ENCODE measurements at places on chromosomes 13 and 19. TPM values are rescaled to one million over a fixed set of nuclear protein-coding genes. Genes with fewer than 3 reads are reported as not detected.
A peak's percentile ranks its signal among the peaks of the same experiment; 100 is the strongest.

DNA sequence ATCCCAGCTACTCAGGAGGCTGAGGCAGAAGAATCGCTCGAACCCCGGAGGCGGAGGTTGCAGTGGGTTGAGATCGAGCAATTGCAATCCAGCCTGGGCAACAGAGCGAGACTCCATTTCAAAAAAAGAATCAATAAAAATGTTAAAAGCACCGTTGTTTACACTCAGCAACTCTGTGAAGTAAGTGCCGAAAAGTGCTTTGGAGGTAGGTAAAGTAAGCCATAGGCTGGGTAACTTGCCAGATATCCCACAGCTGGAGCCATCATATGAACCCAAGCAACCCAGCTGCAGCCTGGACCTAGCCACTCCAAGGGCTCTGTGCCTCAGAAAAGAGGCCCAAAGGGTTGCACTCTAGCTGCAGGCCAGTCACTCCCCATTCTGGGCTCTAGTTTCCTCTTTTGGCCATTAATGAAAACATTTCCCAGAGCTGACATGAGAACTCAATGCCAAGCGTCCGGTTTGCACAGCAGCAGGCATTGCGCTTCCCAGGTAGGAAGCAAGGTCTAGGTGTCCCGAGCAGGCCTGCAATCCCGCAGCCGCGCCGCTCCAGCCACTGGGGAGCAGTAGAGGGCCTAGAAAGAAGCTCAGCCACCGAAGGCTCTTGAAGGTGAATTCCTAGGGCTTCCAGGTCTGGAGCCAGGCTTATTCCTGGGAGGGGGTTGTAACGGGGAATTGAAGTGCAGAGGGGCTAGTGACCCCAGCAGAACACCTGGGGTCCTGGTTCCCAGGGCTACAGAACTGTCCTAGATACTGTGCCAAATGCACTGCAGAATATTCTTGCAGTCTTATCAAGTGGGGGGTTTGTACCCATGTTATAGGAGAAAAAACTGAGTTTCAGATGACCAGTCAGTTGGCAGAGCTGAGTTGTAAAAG is 4.1 kb upstream of the CD79A start:
- DNase-seq = peak; percentile 68

- DNase-seq = no peak
Observed at GRCh38 chr13:46103037-46103436, 1.8 kb downstream of the CPB2 start.

DNA sequence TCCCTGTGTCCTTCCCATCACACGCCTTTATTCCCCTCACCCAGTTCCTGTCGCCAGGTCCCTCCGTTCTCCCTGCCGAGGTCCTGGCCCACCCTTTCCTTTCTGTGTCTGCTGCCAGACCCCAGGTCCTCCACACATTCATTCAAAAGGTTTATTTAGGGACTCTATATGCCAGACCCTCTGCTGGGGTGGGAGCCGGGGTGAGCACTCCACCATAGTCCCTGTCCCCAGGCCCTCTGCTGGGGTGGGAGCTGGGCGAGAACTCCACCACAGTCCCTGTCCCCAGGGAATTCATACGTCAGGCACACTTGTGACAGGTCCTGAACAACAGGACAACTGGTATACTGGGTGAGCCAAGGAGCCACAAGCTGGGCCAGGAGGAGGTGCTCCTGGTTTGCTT is 34.4 kb upstream of the TUBGCP3 start:
- DNase-seq = no peak

GRCh38 chr13:45951166-45951565 is 99.6 kb upstream of the SIAH3 start:
- no peak for DNase-seq

DNA sequence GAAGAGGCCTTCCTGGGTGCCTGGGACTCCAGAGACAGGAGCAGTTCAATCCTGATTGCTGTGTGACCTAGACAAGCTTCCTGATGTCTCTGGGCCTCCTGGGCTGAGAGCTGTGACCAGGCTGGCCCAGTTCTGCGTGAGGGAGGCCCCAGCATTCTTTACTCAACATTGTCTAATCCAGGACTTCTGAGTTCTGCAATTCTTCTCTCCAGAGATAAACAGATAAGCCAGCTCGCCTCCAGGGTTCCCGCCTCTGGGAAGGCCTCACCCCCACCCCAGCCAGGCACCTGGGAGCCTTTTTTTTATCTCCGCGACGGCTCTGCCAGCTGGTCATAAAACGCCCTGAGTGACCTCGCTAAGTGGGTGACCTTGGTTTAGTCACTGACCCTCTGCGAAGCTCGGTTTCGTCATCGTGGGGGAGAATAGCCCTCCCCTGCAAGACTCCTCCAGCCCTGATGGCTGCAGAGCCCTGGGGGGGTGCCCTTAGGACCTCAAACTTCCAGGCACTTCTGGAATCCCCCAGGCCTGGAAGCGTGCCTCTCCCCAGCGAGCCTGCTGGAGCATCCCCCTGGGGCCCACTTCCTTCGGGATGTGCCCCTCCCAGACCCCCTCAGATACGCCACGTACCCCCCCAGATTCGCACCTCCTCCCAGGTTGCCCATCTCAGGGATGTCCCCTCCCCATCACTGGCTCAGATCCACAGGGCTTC is 1.9 kb downstream of the SULT2B1 start:
- peak; percentile 25 for DNase-seq

DNA sequence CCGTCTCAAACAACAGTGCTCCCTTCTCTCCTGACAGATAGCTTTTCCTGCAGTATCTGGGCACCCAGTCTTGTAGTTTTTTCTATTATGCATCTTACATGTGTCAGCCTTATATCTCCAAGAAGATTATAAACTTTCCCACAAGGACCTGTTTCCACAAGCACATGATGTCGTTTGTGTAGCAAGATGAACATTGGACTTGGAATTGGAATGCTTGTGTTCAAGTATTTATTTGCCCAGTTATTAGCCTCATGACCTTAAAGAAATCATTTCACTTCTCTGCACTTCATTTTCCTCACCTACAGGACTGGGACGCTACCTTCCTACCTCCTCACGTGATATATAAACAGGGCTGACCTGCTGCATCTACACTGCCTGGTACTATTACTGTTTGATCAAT is 21.5 kb downstream of the SHISA2 start:
- DNase-seq = no peak

- no peak for DNase-seq
Observed at GRCh38 chr19:35703343-35703742, 1.0 kb upstream of the ZBTB32 start.

GRCh38 chr13:110156301-110157049 is 150.5 kb downstream of the COL4A1 start:
- no peak for DNase-seq

DNA sequence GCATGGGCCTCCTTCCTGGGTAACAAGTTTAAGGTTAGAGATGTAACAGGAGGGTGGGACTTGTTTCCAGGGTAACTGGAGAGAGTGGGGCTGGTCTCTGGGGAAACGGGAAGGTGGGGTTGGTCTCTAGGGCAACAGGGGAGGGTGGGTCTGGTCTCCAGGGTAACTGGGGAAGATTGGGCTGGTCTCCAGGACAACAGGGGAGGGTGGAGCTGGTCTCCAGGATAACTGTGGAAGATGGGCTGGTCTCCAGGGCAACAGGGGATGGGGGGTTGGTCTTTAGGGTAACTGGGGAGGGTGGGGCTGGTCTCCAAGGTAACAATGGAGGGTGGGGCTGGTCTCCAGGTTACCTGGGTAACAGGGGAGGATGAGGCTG is 36.5 kb downstream of the SPTBN4 start:
- DNase-seq = no peak

DNA sequence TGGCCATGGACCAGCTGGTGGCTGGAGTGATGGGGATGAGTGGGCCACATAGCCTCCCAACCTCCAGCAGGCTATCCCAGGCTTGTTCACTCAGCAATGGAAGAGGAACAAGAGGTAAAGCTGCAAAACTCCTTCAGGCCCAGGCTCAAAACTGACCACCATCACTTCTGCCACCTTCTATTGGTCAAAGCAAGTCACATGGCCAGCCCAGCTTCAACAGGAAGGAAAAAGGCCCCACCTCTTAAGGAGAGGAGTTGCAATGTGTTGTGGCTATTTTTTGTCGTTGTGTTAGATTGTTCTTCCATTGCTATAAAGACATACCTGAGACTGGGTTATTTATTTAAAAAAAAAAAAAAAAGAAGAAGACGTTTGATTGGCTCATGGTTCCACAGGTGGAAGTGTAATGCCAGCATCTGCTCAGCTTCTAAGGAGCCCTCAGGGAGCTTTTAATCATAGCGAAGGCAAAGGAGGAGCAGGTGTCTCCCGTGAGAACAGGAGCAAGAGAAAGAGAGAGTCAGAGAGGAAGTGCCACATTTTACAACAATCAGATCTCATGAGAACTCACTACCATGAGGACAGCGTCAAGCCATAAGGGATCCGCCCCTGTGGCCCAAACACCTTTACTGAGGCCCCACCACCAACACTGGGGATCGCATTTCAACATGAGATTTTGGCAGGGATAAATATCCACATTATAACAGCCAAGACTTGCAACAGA is 5.4 kb downstream of the IGSF23 start:
- no peak for DNase-seq

DNA sequence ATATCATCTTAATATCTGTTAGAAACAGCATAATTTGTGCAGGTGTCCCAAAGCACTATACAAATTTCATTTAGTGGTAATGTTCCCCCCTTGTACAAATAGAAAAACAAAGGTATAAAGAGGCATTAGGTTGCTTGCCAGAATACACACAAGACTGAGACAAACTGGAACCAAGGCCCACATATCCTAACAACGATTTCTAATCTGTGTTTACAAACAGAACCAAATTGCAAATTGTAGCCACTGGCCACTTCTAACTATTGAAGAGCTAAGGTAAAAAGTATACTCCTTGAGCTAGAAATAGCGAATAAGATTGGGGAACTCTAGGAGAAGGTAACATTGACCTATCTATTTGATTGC is 526.1 kb downstream of the KLF12 start:
- no peak for DNase-seq

DNA sequence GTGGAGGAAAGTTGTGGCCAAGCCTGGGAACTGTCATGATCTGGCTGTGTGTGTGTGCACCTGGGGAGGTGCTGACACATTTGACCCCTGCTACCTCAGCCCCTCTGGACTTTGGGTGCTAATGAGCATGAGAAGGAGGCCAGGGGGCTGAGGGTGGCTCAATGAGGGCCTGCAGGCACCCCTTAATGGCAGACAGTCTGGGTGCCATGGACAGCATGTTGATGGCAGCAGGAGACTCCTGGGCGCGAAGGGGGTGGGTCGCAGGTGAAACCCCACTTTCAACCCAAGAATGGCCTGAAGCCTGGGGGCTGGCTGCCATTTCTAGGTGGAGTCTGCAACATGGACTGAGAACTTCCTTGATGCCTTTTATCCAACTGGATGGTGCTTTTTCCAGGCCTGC is 216.4 kb upstream of the TRPC4 start:
- no peak for DNase-seq

DNA sequence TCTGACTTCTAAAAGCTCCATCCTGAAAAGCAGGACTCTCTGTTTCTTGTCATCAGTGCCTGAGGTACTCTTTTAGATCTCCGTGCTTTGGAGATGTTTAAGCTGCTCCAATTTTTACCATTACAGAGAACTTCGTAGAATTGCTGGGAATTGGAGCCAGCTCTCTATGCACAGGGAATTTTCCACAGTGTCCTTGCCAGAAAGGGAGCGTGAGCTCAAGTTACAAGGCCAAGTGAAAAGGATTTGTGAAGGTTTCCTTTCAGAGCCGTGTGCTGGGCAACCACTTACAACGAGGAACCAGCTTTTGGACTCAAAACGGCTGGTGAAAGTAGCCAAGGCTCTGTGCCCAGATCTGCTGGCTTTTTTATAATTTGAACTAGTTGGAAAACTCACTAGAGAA is 82.6 kb downstream of the NUFIP1 start:
- no peak for DNase-seq

The STOML3 gene
- total RNA-seq = not detected

The KIR2DL3 gene
- not detected for total RNA-seq

The CKM gene
- total RNA-seq = not detected

The DACT3 gene
- under 0.01 TPM for total RNA-seq

The CCDC61 gene
- 4.6 TPM for total RNA-seq

The GARIN5A gene
- total RNA-seq = 0.13 TPM

The ACP7 gene
- total RNA-seq = not detected

The ZNF468 gene
- total RNA-seq = 17.4 TPM
